ENCODE measurements at places on chromosomes 2 and 18. TPM values are rescaled to one million over a fixed set of nuclear protein-coding genes. Genes with fewer than 3 reads are reported as not detected.

The TTC32 gene
- 4.8 TPM for total RNA-seq

DNA sequence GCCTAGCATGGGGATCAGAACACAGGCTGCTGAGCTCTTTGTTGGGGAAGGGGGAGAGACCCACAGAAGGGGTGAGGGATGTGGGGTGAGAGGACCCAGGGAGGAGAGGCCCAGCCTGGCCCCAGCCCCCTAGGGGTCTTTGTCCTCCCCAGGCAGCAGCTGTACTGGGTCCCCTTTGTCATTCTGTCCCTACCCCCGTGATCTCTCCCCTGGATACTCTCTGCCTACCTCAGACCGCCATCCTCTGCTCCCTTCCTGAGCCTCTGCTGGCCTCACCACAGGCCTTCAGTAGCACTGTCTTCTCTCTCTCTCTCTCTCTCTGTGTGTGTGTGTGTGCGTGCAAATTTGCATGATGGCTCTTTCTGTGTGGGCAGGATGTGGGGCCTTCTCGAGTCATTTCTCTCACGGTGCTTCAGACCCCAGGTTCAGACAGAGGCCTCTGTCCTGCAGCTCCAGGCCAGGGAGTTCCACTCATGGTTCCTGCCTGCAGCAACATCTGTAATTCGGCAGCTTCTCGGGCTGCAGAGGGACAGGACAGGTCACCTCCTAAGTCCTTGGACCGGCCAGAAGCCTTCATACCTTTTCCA, 1.4 kb downstream of the PSD4 start:
- DNase-seq = no peak

GRCh38 chr18:32213693-32214092, 23.9 kb downstream of the MEP1B start:
- no peak for DNase-seq

The DUSP11 gene
- total RNA-seq = 52.7 TPM

The SH3BP4 gene
- total RNA-seq = 72.1 TPM

DNA sequence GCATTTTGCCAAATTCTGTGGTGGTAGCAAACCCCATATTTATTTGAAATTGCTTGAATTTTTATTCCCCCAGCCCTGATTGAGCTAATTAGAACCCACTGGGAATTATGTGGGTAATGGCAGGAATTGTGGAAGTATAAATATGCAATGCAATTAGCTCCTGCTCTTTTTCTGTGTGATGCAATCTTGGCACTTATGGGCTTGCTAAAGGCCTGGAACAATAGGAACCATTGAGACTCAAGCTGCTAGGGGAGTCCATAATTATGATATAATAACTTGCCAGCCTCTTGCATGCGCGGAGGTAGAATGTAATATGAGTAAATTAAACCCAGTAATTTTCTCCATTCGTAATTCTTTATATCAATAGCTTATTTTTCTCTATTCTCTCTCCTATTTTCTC, 267.6 kb upstream of the THSD7B start:
- no peak for DNase-seq

- no peak for DNase-seq
Measured at GRCh38 chr2:218219934-218220333, 2.9 kb downstream of the ARPC2 start.

Measured in Daoy (cell line).